GOT3 (cell line): ENCODE measurements at places on chromosomes 11 and 22.

GRCh38 chr11:13028322-13028721 is 19.2 kb downstream of the RASSF10 start:
- DNase-seq: no peak

GRCh38 chr22:42368379-42369249 is 63.6 kb downstream of the NFAM1 start:
- DNase-seq: no peak

DNA sequence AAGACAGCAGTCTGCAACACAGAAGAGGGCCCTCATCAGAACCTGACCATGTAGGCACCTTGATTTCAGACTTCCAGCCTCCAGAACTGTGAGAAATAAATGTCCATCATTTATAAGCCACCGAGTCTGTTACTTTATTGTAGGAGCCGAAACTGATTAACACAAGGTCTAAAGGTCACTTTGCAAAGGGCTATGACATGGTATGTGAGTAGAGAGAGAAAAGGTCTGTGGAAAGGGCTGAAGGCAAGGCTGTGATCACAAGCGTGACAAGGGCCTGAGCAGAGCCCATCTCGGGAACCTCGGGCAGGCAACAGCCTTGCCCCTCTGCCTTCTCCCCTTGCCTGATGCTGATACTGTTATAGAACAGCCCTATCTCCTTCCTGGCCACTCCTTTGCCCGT is 73.4 kb upstream of the TEAD1 start:
- DNase-seq: no peak

DNA sequence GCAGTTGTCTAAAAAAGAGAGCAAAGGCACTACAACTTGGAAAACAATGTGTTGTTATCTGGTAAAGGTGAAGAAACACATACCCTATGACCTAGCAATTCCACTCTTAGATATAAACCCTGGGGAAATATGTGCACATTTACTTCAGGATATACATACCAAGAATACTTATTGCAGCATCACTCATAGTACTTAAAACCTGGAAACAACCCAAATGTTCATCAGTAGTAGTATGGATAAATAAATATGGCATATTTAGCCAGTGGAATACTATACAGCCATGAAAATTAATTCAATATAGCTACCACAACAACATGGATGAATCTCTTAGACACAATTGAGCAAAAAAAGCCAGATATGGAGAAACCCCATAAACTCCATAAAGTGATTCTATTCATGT is 26.1 kb upstream of the MICAL2 start:
- no peak for DNase-seq

- DNase-seq: no peak
Measured at GRCh38 chr11:57764566-57764965, 3.0 kb downstream of the CTNND1 start.

DNA sequence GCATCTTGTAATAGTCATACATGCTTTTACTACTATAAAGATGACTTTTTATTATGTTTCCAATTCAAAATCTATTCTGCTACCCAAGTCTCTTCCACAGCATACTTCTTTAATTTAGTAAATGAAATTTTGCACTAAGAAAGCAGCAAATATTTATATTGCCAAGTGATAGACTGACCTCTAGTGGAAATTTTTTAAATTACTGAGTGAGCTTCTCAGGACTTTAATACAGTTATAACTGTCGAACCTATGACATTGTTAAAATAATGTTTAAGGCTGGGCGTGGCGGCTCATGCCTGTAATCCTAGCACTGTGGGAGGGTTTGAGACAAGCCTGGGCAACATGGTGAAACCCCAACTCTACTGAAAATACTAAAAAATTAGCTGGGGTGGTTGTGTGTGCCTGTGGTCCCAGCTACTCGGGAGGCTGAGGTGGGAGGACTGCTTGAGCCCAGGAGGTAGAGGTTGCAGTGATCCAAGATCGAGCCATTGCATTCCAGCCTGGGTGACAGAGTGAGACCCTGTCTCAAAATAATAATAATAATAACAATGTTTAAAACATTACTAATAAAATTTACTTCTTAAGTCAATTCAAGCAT is 27.3 kb downstream of the STK33 start:
- no peak for DNase-seq

- no peak for DNase-seq
Measured at GRCh38 chr11:3929649-3930048, 74.2 kb downstream of the STIM1 start.

- no peak for DNase-seq
Measured at GRCh38 chr11:8298801-8299786, 35.4 kb upstream of the LMO1 start.

- DNase-seq: no peak
Measured at GRCh38 chr11:132430429-132431062, 1060.1 kb downstream of the NTM start.

- DNase-seq: no peak
Measured at GRCh38 chr11:130489716-130490115, 41.3 kb downstream of the ADAMTS15 start.

DNA sequence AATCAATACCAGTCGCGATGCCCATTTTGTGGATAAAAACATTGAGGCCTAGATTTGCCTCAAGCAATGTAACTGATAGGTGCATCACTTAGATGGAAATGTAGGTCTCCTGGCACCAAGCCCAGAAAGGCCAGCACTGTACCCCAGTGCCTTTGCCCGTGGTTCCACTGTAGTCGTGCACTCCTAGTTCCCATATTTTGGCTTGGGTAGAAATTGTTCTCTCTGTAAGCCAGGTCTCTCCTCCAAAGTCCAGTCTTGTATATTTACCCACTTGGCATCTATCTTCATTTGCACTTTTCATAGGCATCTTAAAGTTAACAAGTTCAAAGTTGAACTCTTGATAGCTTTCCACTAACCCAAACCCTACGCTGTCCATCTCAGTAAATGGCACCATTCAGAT is 41.6 kb upstream of the DMC1 start:
- no peak for DNase-seq

GRCh38 chr22:42608823-42609361 is 5.8 kb downstream of the POLDIP3 start:
- no peak for DNase-seq

DNA sequence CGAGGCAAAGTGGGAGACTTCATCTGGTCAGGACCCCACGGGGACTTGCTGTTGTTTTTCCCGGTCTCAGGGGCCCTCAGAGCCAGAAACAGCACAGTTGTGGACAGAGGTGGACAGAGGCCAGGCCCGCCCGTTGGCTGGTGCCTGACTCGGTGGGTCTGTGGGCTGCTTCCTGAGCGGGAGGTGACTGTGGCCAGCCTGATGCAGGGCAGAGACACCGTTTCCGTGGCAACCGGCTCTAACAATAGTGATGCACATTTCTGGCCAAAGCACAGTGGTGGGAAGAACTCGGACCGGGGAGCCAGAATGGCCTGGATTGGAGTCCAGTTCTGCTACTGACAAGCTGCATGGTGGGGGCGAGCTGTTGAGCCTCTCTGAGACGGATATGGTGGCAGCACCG is 58.7 kb upstream of the ATXN10 start:
- no peak for DNase-seq

DNA sequence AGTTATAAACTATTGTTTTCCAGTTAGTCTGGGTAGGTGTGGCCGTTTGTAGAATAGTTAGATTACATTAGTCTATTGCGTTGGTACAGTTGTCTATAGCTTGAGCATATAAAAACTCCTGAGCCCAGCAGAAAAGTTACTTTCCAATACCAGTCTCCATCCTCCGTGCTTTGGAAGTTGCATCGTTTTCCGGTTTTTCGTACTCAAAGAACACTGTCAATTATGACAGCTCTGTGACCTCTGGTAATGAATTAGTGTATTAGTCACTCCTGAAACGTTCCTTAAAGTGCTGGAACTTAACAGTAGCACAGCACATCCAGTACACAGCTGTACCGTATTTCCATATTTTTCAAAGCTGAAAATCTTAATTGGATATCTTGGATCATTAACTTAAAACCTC is 808 bp upstream of the MSANTD2 start:
- no peak for DNase-seq

GRCh38 chr11:120258661-120259060 is 18.7 kb downstream of the POU2F3 start:
- no peak for DNase-seq

DNA sequence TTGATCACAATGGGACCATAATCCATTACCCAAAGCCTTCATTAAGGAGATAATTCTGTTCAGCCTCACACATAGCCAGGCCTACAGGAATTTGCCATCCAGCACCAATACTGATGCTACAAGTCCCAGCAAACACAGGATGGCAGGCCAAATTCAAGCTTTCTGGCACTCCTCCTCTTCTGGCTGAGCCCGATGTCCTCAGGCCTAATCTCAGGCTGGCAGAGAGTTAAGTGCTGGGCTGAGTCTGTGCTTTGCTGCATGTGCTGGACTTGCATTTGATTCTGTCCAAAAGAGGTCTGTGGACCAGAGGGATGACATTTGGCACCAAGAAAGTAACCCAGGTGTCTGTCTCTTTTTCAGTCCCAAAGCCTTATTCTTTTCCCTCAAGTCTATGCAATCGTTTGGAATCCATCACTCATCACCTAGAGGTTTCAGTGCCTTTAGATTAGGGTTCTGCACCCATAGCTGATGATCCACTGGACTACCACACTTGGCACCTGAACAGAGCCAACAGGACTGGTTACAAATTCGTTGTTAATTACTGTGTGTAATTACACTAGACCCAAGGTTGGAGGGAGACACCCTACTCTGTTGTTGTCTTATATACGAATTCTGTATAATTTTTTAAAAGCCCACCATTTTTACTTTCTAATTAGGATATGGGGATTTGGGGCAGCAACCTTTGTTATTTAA is 19.4 kb upstream of the LIN7C start:
- DNase-seq: no peak

GRCh38 chr11:4006946-4007680 is 87.5 kb upstream of the RRM1 start:
- no peak for DNase-seq

DNA sequence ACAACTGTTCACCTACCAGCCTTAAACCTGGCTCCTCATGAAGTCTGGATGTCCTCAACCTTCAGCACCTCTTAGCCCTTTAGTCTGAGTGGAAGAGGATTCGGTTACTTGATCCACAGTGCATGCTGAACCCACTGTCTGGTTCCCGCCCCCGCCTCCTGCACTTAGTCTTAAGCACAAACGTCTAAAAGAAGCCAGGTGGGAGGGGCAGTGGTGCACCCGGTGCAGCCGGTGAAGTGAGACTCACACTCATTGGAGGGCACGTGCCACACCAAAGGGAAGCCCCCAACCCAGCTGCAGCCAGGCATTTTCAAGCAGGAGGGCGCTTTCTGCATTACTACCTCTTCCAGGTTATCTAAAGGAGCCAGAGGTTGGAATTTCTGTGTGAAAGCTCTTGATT is 146.8 kb downstream of the COMMD9 start:
- DNase-seq: no peak
